ENCODE measurements at places on chromosomes 12 and 14.

DNA sequence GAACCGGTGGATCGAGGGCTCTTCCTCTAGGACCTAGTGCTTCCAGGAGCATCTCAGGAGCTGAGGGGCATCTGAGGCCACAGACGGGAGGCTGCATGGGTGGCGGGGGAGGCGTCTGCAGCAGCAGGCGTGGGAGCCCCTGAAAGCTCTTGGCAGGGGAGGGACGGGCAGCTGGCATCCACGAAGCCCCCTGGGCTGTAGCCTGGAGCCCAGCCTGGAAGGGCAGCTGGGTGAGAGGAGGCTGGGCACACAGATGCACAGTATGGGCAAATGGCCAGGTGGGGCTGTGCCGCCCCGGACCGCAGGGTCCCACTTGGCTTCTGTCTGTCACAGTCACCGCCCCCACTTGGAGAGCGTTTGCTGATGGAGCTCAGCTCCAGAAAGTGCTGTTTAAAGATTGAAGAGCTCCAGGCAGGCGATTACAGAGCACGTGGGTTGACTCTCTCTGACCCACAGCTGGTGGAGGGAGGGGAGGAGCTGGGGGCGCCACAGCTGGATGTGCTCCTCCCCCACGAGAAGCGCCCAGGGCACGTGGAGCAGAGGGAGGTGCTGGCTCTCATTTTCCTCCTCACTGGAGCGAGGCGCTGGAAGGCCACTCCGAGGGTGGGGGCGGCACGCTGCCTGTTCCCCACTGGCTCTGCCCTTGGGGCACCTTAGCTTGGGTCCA is 155.0 kb upstream of the C14orf180 start:
- no peak for DNase-seq

GRCh38 chr12:16766736-16767135 is 160.8 kb upstream of the LMO3 start:
- DNase-seq = no peak

DNA sequence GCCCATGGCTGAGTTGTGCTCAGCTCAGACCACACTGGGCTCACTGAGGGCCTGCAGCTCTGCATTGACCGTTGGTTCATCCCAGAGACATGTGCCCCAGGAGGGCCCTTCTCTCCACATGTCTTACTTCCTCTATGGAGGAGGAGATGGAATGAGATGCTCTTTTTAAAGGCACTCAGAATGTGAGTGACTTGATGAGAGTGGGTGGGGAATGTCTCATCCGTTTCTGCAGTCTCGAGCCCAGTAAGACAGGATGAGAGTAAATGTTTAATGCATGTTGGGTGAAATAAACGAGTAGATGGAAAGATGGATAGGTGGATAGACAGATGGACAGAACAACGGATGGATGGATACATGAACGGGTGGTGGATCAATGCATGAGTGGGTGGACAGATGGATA is 68.8 kb upstream of the NOS1 start:
- no peak for DNase-seq

DNA sequence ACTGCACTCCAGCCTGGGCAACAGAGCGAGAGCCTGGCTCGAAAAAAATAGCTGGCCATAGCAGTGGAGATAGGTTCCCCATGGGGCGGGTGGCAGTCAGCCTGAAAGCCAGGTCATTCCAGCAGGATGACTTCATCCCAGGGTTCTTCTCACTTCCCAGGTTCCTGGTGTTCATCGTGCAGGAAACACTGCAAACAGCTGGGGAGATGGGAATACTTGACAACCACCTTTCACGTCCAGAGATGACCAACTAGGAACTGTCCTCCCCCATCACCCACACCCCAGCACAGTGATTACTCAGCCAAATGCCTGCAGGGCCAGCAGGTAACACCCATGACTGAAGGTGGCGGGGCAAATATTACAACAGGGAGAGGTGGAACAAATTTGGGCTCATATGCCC is 1.7 kb downstream of the VSIG10 start:
- no peak for DNase-seq

- DNase-seq = no peak
Observed at GRCh38 chr12:46959502-46959901, 119.9 kb upstream of the PCED1B start.

GRCh38 chr12:119047641-119048040 is 66.3 kb downstream of the SRRM4 start:
- no peak for DNase-seq

GRCh38 chr12:94763462-94763861 is 113.1 kb upstream of the TMCC3 start:
- DNase-seq = no peak

DNA sequence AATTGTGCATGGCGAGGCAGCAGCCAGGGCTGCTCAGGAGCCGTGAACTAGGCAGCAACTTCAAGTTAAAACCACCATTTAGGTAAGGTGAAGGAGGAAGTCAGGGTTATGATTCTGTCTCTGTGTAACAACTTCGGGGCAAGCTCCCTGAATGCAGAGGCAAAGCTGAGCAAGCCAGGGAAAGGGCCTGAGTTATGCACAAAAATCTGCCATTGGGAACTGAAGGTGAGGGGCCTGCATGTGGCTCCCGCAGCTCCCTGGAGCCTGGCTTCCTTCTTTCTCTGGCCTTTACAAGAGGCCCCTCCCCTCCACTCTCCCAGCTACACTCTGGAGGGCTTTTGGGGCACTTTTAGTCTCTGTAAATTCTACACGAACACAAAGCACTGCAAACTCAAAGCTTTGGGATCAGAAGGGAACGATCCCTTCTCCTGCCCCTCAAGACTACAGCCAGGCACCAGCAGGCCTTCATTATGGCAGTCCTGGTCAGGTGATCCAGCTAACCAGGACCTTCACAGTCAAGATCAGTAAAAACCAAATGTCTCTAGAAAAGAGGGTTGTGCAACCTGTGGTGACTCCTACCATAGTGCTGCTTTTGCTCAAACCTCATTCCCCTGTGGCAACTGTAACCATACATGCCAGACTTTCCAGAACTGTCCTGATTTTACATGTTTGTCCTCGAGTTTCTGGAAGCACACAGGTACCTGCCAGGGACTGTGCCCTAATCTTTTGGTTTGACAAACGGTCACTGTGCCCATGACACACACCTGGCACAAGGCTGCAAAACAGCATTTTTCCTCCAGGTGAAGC is 67.2 kb upstream of the PTGR2 start:
- DNase-seq = no peak

- no peak for DNase-seq
Observed at GRCh38 chr14:99246536-99247097, 25.4 kb downstream of the BCL11B start.

DNA sequence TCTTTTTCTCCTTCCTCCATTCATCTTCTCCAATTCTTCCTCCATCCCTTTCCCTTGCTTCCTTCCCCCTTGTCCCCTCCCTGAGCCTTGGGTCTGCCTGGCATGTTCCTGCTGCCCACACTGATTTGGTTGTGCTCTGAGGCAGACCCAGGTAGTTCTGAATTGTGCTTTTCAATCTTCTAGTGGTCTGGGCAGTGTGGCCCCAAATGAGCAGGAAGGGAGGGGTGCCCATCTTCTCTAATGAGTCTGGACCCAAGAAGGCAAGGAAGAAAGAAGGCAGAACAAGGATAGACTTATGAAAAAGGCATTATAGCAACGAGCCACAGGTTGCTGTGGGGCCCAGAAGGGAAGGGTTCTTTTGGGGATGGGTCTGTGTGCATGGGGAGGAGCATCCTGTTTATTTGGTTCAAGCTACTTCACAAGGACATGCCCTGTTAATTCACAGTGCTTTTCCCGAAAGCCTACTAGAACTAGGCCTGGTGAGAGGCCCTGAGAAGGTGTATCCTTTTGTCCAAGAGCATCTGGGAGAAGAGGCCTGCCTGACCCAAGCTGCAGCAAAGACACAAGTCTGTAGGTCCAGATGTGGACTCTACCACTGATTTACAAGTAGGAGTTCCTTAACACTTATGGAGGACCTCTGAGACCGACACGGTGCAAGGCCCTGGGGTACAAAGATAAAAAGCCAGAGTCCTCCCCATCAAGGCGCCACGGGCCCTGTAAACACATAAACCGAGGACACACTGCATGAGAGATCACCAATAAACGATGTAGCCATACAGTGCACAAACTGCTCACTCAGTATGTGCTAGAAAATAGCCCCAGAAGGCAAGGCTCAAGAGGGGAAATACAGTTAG is 1.1 kb upstream of the SUSD6 start:
- DNase-seq = no peak

DNA sequence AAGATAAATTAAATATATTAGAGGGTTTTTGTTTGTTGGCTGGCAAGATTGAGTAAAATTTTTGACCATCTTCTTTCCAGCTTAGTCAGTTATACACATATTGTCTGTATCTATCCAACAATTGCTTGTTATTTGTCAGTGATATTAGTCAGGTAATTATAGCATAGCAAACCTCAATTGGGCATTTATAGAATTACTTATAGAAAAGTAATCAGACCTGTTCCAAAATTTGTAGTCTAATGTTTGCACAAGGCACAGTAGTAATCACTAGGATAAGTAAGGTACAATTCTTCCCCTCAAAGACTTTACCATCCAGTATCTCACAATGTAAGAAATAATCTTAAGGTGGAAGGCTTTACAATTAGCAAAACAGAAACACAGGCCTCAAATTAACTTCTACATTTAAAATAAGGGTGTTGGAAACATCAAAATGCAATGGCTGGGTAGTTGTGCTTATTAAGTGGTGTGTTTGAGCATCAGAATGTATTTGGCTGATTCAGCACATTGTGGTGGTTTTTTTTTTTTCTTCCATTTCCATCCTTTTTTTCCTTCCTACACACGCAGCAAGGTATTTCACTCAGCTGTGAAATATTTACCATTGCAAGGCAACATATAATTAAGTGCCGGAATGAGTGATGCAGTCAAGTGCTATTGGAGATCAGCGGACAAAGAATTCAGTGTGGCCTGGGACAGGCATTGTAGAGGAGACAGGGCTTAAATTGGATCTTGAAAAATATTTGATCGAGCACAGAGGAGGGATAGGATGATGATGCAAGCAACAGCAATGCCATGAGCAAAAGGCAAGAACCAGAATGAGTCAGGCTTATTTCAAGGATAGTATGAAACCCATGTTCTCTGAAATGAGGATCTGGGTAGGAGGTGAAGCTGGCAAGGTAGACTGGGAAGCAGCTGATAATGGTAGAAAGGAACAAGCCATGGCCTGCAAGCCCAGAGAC is 178.2 kb downstream of the AKAP6 start:
- no peak for DNase-seq

- DNase-seq = no peak
Observed at GRCh38 chr12:44972746-44973421, 78.0 kb downstream of the DBX2 start.

DNA sequence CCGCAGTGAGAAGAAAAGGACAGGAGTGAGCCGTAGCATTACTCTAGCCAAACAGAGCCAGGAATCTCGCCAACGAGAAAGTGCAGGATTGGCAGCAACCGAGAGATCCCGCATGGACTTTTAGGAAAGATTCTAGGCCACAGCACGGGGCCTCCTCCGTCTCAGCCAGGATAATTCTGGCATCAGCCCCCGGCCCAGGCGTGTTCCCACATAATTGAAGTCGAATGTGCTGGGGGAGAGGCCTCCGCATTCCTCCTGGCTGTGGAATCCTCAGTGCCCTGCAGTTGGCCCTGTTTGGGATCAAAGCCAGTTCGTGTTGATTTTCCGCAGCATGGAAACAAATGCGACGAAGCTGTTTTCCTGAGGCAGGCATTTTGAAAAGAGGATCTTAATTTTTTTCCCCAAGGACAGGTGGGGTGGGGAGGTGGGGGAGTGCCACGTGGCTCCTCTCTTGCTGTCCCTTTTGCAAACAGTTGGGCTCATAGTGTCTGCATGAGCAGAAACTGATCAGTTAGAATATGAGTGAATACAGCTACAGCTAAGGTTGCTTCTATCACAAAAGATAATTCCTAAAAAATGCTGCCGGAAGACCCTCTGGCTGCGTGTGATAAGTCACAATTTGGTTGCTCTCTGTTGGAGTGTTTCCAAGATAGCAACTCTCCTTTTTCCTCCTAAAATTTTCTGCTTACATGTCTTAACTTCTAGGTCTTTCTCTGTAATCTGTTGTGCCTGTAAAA is 37.3 kb upstream of the ATXN2 start:
- DNase-seq = no peak

DNA sequence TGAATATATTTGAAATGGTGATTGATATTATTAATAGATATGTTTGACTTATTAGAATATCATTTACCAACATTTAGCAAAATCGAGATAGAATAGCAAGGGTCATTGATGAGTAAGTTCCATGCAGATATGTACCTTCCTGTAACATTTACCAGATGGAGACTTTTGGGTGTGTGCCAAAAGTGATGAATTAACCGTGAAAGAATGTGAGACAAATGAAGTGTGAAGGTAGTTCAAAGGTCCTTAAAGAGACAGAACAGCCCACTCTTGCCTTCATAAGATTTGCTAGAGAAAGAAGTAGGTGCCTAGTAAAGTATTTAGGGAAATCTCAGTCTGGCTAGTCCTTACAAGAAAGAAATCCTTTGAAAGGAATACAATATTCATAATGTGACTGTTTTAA is 45.5 kb downstream of the FGD4 start:
- DNase-seq = no peak

GRCh38 chr14:29993143-29993542 is 65.5 kb upstream of the PRKD1 start:
- DNase-seq = no peak

DNA sequence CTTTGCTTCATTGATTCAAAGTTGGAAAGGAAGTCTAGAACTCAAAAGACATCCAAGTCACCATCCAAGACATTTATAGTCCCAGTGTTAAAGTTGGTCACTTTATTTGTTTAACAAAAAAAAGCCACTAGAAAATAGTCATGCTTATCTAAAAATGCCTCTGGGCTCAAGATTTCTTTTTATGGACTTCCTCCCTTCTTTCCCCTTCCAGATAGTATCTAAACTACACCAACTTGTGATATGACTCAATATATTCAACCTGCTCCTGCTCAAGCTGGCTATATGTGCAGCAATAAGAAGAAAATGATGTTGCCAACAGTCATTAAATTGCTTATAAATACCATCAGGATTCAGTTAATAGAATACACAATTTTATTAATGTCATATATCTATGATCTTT is 1177.1 kb downstream of the FLRT2 start:
- DNase-seq = no peak

- no peak for DNase-seq
Observed at GRCh38 chr14:50943943-50944646, at the start of gene PYGL. PYGL (minus strand) TSS chr14:50944483; CDS start chr14:50944403, 80 bp downstream.

DNA sequence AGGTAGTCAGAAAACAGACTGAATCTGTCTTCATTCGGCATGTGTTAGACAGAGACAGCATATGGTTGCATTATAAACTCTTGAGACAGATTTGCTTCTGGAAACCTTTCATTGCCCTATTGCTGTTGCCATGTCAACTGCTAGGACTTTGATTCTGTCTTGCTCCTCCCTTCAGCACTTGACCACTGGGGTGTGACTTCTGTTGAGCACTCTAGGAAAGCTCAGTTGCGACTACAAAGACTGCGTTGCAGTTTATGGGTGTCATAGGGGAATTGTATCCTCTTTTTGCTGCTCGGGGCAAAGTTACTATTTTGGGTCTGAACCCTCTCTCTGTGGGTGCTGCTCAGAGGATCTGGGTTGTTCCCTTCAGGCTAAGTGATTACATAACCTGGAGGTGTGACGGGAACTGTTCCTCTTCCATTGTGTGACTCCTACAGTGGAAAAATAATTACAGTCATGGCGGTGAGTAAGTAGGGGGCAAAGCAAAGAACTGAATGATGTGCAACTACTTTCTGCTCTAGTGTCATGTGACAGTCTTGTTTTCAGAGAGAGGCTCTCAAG is 44.3 kb upstream of the TRIM9 start:
- DNase-seq = no peak

GRCh38 chr14:41285186-41285748 is 321.4 kb upstream of the LRFN5 start:
- no peak for DNase-seq

Data from GM12878 (cell line).